ENCODE measurements at places on chromosomes 11 and 22.

GRCh38 chr11:12075822-12076821 is 34.3 kb upstream of the MICAL2 start:
- DNase-seq, result no peak

GRCh38 chr22:29031227-29032011 is 30.2 kb downstream of the C22orf31 start:
- DNase-seq, result peak; percentile 62

DNA sequence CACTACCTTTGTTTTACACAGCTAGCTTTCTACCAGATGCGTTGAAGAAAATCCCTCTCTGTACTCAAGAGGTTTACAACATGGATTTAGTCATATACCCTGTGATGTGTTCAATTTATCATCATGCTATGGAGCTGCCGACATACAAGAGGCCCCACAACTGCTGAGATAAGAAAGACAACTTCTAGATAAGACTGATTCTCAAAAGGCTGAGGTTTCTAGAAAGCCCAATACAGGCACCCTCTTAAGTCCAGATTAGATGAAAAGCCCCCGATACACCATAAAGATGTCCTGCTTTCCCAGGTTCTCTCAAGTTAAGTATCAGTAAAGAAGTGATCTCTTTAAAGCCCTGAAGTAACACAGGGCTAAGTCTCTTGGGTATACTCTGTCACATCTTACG is 14.3 kb downstream of the MTCH2 start:
- no peak for DNase-seq

DNA sequence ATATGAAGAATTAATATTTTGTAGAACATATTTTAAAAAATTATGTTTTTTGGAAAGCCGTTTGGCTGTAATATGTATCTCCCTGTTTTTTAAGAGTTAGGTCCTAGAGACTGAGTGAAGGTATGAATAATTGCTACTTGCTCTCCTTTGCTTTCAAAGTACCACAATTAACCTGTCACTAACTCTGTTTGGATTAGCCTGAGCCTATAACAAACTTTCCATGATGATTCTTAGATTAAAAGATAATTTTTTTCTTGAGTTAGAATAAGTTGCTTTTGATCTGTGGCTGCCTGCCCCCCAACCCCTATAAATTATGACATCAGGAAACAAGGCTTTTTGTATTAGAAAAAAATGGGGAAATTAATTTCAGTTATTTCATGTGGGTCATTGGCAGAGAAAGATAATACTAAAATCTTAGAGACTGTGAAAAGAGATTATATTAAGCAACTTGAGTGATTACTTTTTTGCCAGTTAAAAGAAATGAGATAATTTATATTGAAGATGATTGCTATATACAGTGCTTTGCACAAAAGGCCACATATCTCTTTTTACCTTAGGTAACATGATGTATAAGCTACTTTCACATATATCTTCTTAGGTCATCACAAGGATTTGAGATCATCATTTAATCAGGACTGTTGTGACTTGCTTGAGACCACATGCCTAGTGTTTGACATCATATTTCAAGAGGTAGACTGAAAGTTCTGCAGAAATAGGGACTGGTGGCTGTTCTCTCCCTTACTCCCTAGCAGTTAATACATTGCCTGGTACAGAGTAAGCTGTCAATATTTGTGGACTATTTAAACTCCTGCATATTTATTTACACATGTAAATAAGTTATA is 9.6 kb downstream of the MTMR3 start:
- DNase-seq, result no peak

- no peak for DNase-seq
Measured at GRCh38 chr11:78840623-78841022, 266.0 kb upstream of the NARS2 start.

DNA sequence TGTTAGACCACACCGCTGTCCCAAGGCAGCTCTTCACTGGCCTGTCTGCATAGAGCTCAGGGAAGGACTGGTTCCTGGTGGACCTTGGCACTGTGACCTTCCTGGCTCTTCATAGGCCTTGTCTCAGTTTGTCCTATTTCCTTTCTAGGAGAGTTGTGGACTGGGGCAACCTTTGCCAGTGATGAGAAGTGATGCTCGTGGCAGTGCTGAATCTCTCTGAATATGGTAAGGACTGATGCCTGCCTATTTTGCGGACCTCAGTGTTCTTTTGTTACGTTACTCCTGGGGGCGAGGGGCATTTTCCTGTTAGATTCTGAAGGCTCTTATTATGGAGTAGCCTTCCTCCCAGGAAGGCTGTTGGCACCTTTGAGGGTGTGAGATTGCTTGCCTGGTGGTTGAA is 24.2 kb downstream of the CABIN1 start:
- DNase-seq, result no peak

DNA sequence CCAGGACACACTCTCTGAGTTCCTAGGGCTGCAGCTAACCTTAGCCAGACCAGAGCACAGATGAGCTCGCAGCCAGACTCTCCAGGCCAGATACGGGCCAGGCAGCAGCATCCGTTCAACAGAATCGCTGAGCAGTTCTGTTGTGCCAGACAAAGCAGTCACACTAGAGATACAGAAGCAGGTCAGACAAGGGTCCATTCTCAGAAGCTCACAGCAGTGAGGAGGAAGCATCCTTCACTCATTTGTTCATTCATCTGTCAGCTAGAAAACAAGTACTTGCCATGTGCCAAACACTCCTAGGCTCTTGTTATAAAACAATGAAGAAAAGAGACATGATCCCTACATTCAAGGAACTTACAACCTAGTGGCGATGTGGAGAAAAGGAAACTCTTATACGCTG is 2.6 kb downstream of the LMO2 start:
- no peak for DNase-seq

- no peak for DNase-seq
Measured at GRCh38 chr11:85827748-85828639, 17.1 kb upstream of the SYTL2 start.

DNA sequence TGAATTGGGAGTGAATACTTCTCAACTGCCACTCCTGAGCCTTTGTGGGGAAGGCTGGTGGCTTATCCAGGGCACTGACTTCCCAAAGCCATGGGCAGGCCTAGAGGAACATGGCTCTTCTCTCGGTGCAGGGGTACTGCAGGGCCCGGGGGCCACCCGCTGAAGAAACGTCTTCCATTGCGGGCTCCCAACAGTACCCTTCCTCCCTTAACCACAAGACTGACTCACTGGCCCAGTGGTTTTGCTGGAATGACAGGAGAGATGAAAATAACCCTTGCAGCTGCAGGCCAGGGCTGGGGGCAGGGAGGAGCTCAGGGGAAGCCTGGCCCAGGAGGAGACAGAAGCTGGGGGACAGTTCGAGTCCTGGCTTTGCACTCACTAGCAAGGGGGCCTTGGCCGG is 13.5 kb downstream of the TXN2 start:
- DNase-seq, result no peak

All from ovary (tissue), 10 donors.